GM20000 (cell line): ENCODE measurements at places on chromosomes 16 and 17.

DNA sequence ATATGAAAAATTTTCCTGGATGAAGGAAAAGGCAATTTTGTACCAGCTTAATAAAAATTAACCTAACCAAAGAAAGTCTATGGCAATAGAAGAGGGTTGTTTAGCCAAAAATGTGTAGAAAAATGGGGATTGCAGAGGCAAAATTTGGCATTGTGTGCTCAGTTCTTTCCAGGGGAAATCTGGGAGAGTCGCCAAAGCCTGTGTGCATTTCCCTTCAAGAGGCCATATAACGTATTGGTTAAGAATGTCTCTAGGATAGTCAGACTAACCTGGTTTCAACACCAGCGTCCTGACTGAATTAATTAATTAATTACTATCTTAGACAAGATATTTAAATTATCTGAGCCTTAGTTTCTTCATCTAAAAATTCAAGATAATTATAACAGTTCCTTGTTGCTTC lies 44.8 kb upstream of the HLF start:
- DNase-seq = no peak

DNA sequence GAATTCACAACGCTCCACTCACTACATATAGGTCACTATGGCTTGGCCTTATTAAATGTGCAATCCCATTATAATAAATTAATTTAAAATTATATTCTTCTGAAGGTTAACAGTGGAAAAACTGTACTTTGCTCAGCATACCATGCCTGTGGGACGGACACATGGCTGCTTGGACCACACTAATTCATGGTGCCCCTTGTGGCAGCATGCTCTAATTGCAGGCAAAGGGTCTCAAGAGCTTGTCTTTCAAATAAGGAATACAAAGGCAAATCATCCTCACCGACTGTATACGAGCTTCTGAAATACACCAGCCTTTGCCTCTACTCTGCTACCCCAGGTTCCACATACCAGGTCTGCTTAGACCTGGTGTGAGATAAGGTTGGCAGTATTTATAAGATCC lies 11.7 kb downstream of the SMPD3 start:
- DNase-seq = no peak

DNA sequence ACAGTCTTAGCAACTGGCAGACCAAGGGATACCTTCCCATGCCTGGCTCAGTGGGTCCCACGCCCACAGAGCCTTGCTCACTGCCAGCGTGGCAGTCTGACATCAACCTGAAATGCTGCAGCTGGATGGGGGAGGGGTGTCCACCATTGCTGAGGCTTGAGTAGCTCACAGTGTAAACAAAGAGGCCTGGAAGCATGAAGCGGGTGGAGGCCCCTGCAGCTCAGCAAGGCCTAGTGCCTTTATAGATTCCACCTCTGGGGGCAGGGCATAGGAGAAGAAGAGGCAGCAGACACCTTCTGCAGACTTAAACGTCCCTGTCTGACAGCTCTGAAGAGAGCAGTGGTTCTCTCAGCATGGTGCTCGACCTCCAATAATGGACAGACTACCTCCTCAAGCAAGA lies 263.2 kb downstream of the KIF2B start:
- no peak for DNase-seq

GRCh38 chr17:66655861-66656260 lies 179.1 kb upstream of the CACNG5 start:
- no peak for DNase-seq

- DNase-seq = no peak
Measured at GRCh38 chr17:40738553-40738952, 16.6 kb downstream of the KRT25 start.

DNA sequence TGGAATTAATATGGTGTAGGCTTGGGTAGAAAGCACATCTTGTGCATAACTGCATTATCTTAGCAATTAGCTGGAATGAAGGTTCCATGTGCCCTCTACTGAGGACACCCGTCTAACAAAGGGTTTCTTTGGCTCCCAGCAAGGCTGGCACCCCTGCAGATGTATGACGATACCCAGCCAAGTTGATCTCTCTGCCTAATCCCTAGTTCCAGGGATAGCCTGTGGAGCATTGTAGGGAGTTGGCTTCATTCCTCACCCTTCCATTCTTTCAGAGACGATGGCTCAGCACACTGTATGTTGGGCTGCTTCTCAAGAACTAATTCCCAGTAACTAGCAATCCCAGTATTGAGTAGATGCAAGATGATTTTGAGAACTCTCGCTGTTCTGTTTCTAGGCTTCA lies 182.5 kb downstream of the SNX29 start:
- no peak for DNase-seq

DNA sequence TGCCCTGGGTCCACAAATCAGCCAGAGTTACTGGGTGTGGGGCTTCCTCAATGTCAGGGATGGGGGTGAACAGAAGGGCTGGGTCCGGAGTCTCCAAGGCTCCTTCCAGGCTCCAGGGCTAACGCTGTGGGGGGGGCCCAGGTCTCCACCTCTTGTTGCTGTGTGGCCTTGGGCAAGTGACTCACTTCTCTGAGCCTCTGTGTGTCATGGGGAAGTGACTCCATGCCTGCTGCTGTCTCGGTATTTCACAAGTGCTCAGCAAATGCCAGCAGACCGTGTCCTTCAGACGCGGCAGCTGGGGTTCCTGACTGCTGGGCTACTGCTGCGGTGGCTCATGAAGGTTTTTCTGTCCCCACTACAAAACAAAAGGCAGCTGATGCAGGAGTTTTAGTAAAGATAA lies 26.6 kb downstream of the JPH3 start:
- DNase-seq = no peak

- peak; percentile 67 for DNase-seq
Measured at GRCh38 chr16:31472709-31473203, 804 bp downstream of the TGFB1I1 start.

- peak; percentile 24 for DNase-seq
Measured at GRCh38 chr17:82257473-82257872, 16.0 kb downstream of the CSNK1D start.

DNA sequence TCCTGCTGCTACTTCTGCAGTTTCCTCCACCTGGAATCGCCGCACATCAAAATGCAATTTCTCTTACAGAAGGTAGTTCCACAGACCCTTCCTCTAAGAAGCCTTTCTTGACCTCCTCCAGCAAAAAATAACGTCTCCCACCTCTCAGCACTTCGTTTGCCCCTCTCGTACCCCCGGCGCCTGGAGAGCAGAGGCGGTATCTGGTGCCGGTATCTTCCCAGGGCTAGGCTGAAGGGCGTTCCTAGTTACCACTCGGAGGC lies 482 bp downstream of the DCTPP1 start:
- DNase-seq = no peak

- DNase-seq = no peak
Measured at GRCh38 chr17:17713839-17714238, 32.6 kb downstream of the RAI1 start.

GRCh38 chr17:44004077-44004760 lies at the start of gene NAGS:
TSS of gene NAGS (plus strand) at chr17:44004622. CDS start at chr17:44004664, 42 bp downstream.
- DNase-seq = no peak

- DNase-seq = no peak
Measured at GRCh38 chr16:19968891-19969683, 84.4 kb upstream of the GPRC5B start.

GRCh38 chr17:1197379-1197778 lies 17.6 kb upstream of the ABR start:
- DNase-seq = no peak

DNA sequence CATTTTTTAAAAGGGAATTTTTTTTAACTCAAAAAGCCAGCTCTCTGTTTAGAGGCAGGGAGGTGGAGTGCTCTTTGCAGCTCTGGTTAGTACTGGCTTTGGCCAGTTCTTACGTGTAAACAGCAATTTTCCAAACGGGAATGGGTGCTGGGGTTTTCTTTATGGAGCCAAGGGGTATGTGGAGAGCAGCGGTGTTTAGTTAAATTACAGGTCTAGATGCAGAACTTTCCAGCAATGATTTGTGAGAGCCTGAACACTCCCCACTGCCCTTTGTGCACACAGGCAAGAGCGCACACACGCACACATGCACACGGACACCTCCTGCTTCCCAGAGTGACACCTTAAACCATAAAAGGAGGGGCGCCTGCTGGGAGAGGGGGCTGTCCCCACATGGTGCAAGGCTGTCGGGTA lies 140.2 kb downstream of the MSI2 start:
- no peak for DNase-seq

GRCh38 chr16:69397821-69398521 lies 12.2 kb upstream of the TERF2 start:
- no peak for DNase-seq

- no peak for DNase-seq
Measured at GRCh38 chr17:42848093-42848492, 2.9 kb upstream of the AOC3 start.

GRCh38 chr16:17964196-17964595 lies 372.3 kb downstream of the NPIPA8 start:
- DNase-seq = no peak

DNA sequence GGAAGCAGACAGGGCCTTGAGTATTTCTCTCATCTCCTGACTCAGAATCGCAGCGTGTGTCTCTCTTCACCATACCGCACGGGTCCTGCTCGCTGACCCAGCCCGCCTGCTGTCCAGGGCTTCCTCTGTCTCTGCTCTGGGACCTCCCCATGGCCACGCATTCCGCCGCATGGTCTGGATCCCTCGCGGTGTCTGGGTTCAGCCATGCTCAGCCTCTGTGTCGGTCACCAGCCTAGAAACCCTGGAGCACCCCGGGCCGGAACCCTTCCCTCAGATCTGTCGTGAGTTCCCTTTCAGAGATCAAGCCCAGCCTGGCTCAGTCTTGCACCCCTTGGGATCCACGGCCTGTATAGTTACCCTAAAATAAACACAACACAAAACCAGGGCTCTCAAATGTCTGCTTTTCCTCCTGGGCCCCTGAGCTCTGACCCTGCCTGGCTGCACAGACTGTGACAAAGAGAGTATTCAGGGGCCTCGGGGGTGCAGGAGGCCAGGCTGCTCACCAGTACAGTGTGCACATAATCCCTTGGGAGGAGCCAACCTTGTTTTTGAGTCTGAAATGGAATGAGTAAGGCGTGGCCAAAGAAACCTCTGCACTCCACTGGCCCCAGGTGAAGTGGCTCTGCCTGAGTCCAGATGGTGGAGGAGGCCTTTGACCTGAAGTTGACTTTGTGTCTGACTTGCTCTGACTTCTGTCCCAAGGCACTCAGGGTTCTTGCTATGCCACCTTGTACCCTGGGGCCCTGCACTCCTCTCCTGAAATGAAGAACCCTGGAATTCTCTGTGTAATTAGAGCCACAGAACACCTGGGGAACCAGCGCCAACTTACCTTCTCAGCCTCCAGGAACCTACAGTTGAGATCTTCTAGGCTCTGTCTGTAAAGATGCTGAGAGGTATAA lies 5.8 kb upstream of the SPIRE2 start:
- DNase-seq = no peak

DNA sequence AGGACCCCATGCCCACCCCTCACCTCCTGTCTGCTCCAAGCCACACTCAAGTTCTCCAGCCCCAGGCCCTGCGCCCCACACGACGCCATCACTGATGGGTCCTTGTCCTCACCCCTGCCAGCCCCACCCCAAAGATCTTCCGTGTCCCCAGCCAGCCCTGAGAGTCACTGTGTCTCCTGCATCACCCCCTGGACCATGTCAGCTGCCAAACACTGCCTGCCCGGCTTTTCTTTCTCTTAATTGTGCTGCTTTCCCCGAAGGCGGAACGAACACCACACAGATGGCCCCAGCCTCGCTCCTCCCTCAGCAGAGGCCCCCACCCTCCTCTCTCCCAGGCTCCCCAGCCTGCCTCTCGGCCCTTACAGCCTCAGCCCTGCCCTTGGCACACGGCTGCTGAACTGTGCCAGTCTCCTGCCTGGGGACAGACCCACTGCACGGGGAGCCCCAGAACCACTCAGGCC lies 4.8 kb upstream of the GAA start:
- DNase-seq = no peak

- DNase-seq = no peak
Measured at GRCh38 chr16:15545544-15545943, 97.4 kb downstream of the MARF1 start.

GRCh38 chr16:28140788-28141618 lies 70.8 kb downstream of the XPO6 start:
- peak; percentile 60 for DNase-seq

DNA sequence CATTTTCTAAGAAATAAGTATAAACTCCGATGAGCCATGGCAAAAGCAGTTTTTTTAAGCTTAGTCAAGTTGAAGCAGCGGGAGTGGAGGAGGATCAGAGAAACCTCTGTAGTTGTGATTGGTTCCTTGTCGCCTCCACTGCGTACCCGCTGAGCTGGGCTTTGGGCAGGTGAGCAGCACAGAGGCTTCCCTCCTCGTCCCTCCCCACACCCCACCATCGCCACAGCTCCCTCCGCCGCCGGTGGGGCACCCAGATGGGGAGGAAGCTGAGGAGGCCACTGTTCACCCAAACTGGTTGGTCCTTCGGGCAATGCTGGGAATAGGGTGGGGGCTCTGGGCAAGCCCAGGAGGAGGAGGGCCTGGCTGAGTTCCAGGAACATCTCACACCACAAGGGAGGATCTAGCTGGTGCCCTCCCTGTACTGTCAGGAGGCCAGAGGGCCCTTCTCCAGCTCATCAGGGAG lies 5.2 kb upstream of the MRPL38 start:
- DNase-seq = no peak

DNA sequence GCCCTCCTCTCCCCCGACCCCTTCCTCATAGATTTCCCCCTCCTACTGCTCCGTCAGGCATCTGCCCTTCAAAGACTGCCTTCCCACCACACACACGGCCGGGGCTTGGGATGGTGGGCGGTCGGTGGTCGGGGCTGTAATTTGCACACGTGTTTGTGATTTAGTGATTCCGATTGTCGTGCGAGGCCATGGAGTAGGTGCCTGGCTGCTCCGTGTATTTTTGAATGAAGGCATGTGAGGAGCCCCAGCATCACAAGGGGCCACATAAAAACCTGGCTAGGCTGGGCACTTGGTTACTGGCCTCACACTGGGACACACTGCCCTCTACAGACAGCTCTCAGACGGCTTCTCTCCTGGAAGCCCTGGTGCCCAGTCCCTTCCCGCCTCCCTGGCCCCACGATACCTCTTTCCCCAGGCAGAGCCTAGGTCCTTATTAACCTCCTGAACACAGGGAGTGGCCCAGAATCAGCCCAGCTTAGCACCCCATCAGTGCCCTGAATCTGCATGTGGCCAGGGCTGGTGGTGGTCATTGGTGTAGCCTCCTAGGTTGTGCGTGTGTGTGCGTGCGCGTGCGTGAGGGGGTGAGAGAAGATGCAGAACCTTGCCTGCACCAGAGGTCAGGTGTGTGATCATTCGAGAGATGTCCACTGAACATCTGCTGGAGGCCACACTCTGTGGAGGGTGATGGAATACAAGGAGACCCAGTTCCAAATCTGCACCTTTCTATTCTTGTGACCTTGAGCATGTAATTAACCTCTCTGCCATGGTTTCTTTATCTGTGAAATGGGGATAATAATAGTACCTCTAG lies 1.3 kb upstream of the SOCS1 start:
- peak; percentile 77 for DNase-seq
